ENCODE measurements at places on chromosomes 2 and 18.

GRCh38 chr18:48885266-48885923, 65.4 kb downstream of the SMAD7 start:
- DNase-seq = no peak

DNA sequence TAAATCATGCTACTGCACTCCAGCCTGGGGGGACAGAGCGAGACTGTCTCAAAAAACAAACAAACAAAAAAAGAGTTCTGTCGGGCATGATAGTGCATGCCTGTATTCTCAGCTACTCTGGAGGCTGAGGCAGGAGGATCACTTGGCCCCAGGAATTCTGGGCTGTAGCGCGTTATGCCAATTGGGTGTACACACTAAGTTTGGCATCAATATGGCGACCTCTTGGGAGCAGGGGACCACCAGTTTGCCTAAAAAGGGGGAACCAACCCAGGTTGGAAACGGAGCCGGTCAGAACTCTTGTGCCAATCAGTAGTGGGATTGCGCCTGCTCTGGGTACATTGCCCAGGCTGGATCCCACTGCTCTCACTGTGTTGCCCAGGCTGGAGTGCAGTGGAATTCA, 49.7 kb downstream of the SDC1 start:
- DNase-seq = no peak

- DNase-seq = no peak
Measured at GRCh38 chr2:40028792-40029488, 249.9 kb upstream of the THUMPD2 start.

GRCh38 chr2:111221701-111222100, 101.0 kb downstream of the BCL2L11 start:
- DNase-seq = no peak

- DNase-seq = no peak
Measured at GRCh38 chr18:59516356-59517155, 157.5 kb upstream of the LMAN1 start.

DNA sequence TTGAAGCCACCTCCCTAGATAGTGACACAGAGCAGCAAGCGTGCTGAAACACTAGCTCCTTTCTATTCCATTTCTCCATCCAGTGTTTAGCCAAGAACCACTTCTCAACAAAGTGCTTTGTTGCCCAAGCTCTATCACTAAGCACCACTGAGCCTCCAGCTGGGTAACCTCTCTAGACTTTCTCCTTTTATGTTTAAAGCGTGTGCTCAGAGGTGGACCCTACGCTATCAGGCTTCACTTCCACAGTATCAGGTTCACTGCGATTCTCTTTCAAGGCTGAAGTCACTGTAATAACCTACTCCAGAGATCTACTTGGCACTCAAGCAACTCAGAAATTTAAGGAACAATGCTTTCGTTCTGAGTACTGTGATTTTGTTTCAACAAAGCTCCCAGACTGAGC, 197.9 kb downstream of the LNPK start:
- no peak for DNase-seq

DNA sequence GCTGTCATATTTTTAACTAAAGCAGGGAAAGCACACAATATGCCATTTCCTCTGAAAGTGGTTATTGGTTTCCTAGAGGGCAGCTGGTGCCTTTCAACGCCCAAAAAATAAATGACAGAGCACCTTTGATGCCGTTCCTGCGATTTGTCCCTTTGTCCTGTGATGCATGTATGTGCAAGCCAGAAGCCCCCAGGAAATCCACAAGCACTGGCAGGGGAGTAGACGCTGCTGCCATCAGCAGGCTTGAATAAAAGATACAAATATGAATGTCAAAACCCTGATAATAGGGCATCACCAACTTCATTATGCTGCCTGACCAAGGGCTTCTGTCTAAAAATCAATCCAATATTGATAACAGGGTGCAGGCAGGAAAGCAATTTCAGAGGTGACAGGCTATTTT, 246.1 kb downstream of the FBXO15 start:
- no peak for DNase-seq

DNA sequence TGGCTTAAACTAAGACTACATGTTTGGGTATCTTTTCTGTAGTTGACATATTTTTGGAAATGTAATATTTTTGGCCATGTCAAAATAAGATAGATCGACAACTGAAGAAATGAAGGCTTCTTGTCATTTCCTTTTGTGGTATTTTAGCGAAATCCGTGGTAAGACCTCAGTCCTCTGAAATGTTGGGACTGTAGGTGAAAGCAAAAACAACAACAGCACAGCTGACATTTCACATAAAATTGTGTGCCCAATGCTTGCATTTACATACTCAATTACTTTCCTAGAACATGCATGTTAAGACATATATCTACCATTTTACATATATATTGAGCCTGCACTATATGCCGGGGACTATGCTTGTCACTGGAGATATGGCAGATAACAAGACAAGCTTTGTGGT, 50.2 kb downstream of the SPP2 start:
- no peak for DNase-seq

- no peak for DNase-seq
Measured at GRCh38 chr2:43810452-43810851, 28.2 kb downstream of the ABCG5 start.

- DNase-seq = no peak
Measured at GRCh38 chr2:160658851-160659250, 165.2 kb upstream of the RBMS1 start.

- no peak for DNase-seq
Measured at GRCh38 chr2:210577263-210578071, 21.1 kb downstream of the CPS1 start.

DNA sequence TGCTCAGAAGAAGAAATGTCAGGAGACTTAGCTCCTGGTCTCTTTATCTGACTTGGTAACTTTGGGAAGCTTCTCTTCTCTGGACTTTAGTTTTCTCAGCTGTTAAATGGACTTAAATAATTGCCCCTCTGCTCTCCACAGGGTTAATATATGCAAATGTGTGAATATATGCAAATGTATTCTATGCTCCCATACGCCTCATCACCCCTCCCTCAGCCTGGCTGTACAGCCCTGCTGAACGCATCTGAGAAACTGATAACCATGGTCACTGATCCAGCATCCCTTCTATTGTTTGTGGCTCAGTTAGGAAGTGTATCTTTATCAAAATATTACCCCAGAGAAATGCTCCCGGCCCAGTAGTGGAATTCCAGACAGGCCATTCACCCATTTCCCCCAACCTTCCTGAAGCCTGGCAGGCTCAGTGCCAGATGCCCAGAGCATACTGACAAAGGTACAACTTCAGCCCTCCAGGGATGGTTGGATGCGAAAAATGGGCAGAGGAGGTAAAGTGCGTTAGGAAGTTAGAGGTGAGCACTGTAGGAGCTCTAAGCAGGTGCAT, 103.4 kb downstream of the DYSF start:
- DNase-seq = no peak

- DNase-seq = no peak
Measured at GRCh38 chr2:101787097-101787496, 89.6 kb downstream of the MAP4K4 start.

DNA sequence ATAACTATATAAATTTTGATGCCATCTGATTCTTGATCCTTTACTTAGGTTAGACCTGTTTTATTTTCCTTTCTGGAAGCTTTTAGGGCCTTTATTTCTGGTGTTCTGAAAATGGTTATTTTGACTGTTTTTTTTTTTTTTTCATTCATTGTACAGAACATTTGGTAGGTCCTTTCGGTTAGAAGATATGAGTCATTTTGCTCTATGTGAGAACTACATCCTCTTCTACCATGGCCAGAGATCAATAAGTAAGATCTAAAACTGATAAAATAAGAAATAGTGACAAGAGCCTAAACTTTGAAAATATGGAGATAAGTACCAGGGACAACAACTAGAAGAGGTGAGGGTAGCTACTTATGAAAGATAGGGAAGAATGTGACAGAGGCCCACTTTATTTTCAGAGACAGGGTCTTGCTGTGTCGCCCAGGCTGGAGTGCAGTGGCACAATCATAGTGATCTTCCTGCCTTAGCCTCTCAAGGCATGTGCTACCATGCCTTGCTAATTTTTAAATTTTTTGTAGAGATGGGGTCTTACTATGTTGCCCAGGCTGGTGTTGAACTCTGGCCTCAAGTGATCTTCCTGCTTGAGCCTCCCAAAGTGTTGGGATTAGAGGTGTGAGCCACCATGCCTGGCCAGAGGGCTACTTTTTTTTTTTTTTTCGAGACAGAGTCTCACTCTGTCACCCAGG, 66.5 kb downstream of the EIF2AK3 start:
- DNase-seq = no peak

DNA sequence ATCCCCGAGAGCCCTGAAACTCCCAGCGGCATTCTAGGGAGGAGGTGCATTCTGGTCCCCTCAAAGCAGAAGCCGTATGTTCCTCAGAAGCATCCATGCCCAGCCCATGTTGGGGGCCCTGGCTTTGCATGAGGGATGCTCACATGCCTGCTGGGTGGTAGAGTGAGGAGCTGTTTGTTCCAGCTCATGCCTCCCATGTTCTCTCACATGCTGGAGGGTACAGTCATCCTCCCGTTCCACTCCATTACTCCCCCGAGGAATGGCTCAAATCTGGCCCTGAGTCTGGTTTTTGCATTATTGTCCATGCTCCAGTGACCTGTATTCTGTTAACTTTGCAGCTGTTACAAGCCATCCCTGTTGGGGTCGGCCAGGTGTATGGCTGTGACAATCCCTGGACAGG, 24.1 kb downstream of the SLC14A2 start:
- DNase-seq = no peak

GRCh38 chr18:7663366-7664312, 96.5 kb downstream of the PTPRM start:
- DNase-seq = no peak

- no peak for DNase-seq
Measured at GRCh38 chr18:49399003-49399402, 61.4 kb downstream of the DYM start.

GRCh38 chr2:20609349-20609994, 41.4 kb downstream of the HS1BP3 start:
- no peak for DNase-seq

- DNase-seq = no peak
Measured at GRCh38 chr2:71882949-71883472, 264.7 kb downstream of the CYP26B1 start.

Measured in stimulated activated CD8-positive, alpha-beta memory T cell treated with anti-CD3 and anti-CD28 coated beads, Interleukin-7, amount 100 ng/mL, for 1 hour (primary cell).